Stimulated activated CD4-positive, alpha-beta T cell treated with anti-CD3 and anti-CD28 coated beads, Interleukin-4, amount 100 ng/mL, for 48 hours (primary cell): ENCODE measurements at places on chromosomes 13 and 19.

DNA sequence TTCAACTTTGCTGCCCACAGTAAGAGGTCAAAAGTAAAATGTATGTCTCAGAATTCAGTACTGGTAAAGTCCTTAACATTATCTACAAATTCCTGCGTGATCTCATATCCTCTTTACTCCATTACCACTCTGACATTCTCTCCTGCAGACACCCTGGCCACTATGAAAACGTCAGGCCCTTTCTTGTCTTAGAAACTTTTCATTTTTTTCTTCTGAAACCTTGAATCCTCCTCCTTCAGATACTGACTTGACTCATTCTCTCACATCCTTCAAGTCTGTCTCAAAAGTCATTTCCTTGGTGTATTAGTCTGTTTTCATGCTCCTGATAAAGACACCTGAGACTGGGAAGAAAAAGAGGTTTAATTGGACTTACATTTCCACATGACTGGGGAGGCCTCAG is 262.3 kb downstream of the POU4F1 start:
- DNase-seq: no peak

- DNase-seq: no peak
These were observed 78.3 kb downstream of the FOXO1 start for GRCh38 chr13:40588101-40588500.

DNA sequence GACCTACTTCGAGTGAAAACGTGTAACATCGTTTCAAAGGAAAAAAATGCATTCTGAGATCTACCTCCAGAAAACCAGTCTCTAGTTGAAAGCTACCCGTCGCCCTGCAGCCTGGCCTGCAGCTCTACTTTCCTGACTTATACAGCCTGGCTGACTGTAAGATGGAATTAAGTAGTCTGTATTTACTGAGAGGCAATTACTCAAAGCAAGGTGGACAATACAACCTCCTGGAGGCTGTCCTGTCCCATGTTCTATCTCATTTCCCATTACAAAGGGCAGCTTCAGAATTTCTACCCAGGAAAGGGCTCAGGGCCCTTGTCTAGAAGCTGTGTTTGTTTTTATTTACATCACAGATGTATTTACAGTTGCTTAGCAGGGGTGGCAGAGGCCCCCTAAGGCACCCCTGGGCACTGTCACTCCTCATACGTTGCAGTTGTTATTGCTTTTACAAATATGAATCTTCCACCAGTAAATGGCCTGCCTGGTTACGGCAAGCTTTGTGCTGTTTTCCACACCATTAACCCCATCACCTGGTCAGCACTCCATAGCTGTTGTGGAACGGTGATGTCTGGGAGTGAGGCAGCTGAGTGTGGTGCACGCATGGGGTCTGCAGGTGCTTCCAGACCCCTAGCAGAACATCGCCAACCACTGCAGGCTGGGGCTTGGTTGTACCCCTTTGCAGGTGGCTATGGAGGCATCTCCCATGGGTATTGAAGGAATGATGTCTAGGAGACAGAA is 46.3 kb upstream of the MTIF3 start:
- DNase-seq: no peak

GRCh38 chr19:8504171-8504570 is 1.7 kb upstream of the PRAM1 start:
- no peak for DNase-seq

- DNase-seq: no peak
These were observed 13.1 kb upstream of the MTIF3 start for GRCh38 chr13:27463500-27463899.

- DNase-seq: no peak
These were observed 1.4 kb downstream of the STK11 start for GRCh38 chr19:1206864-1207450.

GRCh38 chr13:73731564-73731963 is 402.6 kb downstream of the KLF12 start:
- no peak for DNase-seq

DNA sequence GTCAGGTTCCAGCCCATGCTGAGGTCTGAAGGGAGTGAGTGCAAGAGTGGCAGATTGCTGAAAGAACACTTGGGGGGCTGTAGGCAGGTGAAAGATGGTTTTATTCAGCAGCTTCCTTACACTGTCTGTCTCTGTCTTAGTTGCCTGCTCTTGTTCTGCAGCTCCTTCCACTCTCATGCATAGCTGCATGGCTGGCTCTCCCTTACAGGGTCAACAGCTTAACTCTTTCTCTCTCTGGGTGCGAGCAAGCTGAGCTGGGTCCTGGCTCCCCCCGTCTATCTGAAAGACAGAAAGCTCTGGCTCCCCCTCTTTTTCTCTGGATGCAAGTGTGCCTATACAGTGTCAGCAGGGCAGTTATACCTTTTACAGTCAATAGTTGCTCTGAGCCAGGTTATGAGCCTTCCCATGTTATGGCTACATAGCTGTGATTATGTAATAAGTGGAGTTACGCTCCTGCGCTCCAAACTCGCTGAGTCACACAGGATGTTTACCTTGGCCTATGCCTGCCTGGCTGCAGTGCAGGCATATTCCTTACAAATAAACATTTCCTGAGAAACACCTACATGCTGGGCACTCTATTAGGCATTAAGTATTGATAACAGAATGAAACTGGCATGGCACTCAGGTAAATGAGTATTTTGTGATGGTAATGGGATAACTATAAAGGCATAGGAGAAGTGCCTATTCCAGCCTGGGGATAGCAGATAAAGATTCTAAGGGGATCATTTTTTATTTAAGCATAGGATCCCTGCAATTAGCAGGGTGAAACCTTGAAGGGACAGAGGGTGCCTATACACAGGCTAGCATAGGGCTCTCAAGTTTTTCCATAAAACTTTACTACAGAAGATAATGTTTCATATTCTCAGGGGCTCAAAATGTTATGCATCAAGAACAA is 826.9 kb upstream of the PCDH9 start:
- no peak for DNase-seq

GRCh38 chr13:26074706-26075105 is 22.9 kb upstream of the SHISA2 start:
- DNase-seq: no peak

DNA sequence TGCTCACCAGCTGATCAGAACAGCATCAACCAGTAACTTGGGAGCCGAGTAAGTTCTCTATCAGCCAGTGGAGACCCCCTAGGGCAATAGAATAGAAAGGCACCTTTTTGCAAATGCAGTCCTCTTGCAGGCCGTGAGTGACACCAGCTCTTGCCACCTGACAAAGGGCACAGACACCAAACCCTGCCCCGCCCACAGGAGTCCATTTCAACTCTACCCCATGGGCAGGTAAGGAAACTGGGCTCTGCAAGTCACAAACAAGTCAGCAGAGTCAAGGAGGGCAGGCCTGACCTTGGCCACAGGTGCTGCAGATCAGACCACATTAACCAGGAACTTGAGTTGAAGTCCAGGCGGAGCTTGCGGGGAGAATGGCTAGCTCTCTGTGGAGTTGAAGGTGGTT is 77.4 kb upstream of the SPATA13 start:
- no peak for DNase-seq

GRCh38 chr13:64397701-64398100 is 2832.4 kb downstream of the PCDH9 start:
- DNase-seq: no peak

GRCh38 chr13:20185366-20186056 is 7.2 kb downstream of the GJB2 start:
- DNase-seq: no peak

DNA sequence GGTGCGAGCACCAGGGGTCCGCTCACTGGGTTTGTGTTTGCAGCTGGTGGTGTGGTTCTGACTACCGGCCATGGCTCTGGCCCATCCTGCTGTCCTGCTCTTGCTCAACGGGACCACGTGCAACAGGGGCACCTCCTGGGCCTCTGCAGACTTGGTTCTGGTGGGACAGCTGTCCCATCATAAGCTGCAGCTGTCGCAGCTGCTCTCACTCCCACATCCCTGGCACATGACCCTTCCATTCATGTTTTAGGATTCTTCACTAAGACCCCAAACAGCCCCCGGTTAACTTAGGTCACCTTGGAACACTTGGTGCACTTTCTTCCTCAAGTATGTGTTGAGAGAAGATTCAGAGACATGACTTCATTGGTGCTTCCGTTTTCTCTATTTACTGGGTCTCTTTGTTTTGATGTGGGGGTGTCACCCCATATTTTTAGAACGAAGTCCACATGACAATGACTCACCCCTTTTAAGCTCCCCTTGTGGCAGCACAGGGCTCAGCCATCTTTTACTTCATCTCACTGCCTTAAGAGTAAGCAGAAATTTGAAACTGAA is 68.4 kb upstream of the ARHGEF7 start:
- DNase-seq: no peak

GRCh38 chr13:48804821-48805601 is 151.3 kb downstream of the CYSLTR2 start:
- DNase-seq: no peak

GRCh38 chr19:41892173-41892902 is 9.4 kb downstream of the ARHGEF1 start:
- DNase-seq: no peak

DNA sequence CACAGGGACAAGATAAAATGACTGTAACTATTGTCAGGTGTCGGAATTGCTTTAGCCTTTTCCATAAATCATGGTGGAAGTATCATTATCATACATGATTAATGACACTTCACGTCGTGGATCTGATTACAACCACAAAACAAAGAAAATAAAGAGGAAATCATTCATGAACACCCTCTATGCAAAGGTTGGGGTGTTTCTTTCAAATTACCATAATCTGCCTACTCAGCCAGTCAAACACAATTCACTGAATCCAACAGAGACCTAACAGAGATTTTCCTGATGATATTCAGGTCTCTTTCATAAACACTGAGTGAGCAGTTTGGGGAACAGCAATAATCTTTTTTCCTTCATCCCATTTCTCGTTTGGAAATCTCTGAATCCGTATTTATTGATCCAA is 625.6 kb downstream of the DCT start:
- no peak for DNase-seq

- peak; percentile 69 for DNase-seq
These were observed 984 bp downstream of the RPS11 start for GRCh38 chr19:49497047-49497788.

DNA sequence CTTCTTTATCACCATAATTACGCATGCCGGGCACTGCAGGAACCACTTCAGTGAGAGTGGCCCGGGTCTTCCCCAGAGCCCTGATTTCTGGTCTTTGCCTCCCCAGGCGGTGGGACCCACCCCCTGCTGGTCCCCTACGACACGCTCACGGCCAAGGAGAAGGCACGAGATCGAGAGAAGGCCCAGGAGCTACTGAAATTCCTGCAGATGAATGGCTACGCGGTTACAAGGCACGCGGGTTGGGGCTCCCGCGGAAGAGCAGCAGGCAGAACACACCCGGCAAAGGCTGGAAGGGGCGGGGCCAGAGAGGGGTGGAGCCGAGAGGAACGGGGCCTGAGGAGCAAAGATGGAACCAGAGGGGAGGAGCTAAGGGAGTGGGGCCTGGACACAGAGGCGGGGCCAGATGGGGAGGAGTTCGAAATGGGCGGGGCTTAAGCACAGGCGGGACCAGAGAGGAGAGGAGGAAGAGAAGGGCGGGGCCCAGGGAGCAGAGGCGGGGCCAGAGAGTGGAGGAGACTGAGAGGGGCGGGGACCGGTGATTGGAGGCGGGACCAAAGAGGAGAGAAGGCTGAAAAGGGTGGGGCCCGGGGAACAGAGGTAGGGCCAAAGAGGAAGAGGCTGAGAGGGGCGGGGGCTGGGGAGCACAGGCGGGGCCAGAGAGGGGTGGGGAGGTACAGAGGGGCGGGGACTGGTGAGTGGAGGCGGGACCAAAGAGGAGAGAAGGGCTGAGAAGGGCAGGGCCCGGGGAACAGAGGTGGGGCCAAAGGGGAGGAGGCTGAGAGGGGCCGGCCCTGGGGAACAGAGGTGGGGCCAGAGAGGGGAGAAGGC is 73.4 kb downstream of the RYR1 start:
- DNase-seq: peak; percentile 90

GRCh38 chr13:113393226-113393562 is 29.3 kb upstream of the GRTP1 start:
- DNase-seq: no peak

DNA sequence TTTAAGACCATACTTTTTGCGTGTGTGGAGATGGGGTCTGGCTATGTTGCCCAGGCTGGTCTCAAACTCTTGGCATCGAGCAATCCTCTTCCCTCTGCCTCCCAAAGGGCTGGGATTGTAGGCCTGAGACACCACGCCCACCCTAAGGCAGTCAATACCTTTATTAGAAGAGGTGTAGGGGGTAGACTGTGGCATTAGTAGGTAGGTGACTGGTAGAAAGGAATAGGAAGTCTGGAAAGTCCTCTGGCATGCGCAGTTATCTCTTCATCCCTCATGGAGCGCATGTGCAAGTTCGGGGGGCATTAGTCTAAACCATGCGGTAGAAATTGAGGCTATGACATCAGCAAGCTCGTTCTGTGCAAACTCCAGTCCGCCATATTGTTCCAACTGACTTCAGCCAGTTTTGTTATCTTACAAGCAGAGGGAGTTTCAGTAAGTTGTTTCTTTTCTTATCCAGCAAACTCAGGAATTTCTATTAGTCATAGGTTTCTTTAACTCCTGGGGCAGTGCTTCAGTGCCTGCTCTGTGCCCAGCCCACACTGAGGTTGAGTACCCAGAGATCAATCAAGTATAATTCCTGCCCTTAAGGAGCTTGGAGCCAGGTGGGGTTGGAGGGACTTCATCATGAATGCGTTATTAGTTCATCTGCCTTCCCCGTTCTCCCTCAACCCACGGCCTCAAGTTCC is 7.3 kb upstream of the RANBP3 start:
- DNase-seq: no peak

GRCh38 chr13:100755891-100756290 is 81.3 kb upstream of the TMTC4 start:
- DNase-seq: no peak

DNA sequence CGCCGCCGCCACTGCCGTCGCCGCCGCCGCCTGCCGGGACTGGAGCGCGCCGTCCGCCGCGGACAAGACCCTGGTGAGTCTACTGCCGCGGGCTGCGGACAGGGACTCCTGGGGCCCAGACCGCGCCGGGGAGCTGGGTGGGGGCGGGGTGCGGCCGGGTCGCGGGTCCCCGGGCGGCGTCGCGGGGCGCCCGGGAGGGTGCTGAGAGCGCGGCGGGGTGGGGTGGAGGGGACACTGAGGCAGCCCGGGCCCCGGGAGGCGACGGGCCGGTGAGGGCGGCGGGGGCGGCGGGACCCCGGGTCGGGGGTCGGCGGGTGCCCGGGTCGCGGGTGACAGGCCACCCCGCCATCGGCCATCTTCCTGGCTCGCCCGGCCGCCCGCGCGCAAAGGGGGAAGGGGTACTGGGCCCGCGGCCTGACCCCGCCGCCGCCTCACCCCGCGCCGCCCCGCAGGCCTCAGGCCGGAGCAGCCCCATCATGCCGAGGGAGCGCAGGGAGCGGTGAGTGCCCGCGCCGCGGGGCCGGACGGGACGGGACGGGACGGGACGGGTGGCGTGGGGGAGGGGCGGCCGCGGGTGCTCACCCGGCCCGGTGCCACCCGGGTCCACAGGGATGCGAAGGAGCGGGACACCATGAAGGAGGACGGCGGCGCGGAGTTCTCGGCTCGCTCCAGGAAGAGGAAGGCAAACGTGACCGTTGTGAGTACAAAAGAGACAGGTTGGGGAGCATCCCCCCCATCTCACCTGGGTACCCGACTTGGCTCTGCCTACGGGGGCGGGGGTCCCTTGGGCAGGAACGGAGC is 489 bp downstream of the CCNE1 start:
- no peak for DNase-seq
